ENCODE measurements at places on chromosomes 4 and X.

- DNase-seq, result no peak
Observed at GRCh38 chr4:105710678-105711077, 2.1 kb downstream of the GSTCD start.

DNA sequence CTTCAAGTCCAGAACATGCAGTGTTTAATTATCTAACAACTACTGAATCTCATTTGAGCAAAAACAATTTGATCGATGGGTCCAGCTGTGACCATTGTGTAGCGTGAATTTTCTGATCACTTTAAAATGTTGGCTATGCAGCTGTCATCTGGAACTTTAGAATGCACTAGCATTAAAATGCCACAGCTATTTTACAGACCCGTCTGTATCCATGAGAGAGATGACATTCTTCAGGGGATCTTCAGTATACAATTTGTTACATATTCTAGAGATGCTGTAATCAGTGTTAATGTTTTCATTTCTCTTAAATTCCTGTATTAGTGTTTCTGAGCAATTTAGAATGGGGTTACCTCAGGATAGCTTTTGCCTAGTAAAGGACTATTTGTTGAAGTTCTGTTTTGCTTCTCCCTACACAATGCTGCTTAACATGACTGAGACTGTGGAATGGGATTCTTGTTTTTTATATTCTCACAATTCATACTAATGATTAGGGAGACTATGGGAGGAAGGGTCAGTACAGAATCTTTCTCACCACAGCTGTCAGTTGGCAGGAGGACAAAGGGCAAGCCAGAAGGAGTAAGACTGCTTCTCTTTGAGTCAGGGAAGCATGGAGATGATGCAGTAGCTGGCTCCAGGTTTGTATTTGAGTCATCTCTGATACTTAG lies 13.2 kb upstream of the CTSO start:
- no peak for DNase-seq

- DNase-seq, result no peak
Observed at GRCh38 chr4:156764145-156764544, 207.5 kb downstream of the PDGFC start.

DNA sequence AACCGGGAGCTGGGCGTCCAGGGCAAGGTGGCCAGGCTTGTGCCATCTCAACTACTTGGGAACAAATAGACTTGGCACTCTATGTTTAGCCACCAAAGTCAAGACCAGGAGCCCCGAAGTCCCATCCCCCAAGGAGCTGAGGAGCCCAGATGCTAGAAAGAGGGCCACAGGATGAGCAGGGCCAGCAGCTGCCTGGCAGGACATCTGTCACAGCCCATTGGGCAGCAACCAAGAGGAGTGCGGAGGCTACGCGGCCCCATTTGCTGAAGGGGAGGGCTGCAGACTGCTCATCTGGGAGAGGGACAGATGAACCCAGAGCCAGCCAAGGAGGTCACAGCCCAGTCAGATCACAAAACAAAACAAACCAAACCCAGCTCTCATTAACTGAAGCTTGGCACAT lies 22.9 kb upstream of the SOWAHD start:
- DNase-seq, result no peak

DNA sequence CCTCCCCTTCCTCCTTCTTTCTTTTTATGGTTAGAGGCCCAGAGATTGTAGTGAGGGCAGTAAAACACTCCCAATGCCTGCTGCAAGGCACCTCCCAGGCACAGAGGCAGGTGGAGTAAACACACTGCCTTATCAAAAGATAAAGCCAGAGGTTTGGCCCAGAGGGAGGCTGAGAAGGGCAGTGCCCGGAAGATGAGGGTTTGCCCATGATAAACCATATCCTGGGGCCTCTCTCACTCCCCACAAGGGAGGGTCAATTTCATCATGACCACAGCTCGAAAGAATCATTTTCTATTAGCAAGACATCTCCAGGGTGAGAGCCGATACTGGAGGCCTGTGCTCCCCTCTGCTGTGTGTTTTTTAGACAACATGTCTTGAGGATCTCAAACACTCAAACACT lies 98.5 kb upstream of the FAM9C start:
- no peak for DNase-seq

Measured in DMS79 (cell line).